ENCODE measurements at places on chromosomes 5 and 9. TPM values are rescaled to one million over a fixed set of nuclear protein-coding genes. Genes with fewer than 3 reads are reported as not detected.

DNA sequence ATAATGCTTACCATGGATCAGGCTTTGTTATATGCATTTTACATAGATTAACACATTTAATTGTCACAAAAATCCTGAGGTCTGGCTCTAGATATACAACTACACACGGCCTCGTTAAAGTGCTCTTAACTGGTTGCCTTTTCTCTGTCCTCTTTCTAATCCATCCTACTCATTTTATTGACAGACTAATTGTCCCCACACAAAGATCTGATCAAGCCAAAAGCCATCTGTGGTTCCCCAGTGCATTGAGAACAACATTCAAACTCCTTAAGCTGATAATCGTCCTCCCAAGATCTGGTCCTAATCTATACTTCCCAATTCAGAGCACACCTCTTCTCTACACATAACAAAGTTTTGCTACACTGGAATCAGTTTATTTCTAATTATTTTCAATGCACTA, 23.9 kb upstream of the PPP2R2B start:
- no peak for DNase-seq

DNA sequence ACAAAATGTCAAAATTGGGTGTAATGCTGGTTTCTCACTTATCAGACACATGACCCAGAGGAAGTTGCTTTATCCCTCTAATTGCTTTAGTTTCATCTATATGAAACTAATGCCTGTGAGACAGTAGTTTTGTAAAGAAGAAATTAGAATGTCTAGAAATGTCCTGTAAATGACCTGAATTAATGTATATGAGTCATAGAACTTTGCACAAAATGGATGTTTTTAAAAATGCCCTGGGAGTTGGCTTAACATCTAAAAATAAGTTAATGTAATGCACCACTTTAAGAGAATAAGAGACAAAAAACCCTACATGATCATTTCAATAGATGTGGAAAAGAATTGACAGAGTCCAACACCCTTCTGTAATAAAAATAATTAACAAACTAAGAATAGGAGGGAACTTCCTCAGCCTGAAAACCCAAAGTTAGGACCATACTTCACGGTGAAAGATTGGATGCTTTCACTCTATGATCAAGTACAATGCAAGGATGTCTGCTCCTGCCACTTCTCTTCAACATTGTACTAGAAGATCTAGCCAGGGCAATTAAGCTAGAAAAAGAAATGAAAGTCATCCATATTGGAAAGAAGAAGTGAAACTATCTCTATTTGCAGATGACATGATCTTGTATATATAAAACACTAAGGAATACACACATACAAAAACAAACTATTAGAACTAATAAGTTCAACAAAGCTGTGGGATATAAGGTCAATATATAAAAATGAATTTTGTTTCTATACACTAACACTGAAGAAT, 117.9 kb downstream of the MELK start:
- DNase-seq = no peak

The CCDC183 gene
- total RNA-seq = 0.32 TPM

The SCAI gene
- 9.1 TPM for total RNA-seq

The NSD1 gene
- 59.3 TPM for total RNA-seq

DNA sequence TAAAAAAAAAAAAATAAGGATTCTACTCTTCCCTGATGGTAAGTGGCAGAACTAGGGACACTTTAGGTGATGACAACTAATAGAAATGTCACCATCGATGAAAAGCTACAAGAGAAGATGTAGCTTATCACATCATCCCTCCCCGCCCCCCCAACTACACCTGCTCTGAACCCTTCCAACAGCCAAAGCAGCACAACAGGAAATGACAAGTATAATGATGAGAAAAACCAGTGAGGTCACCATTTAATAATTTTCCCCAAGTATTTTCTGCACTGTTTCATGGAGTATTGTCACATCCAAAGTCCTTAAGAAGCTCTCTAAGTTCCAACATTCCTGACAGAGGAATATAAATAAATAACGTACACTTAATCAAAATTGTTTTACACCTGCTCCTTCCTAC, 221.4 kb downstream of the EFNA5 start:
- no peak for DNase-seq

- DNase-seq = peak; percentile 78
Measured at GRCh38 chr5:17379100-17379951, 118.7 kb upstream of the TAF11L2 start.

- no peak for DNase-seq
Measured at GRCh38 chr9:111001526-111001925, 36.7 kb downstream of the LPAR1 start.

DNA sequence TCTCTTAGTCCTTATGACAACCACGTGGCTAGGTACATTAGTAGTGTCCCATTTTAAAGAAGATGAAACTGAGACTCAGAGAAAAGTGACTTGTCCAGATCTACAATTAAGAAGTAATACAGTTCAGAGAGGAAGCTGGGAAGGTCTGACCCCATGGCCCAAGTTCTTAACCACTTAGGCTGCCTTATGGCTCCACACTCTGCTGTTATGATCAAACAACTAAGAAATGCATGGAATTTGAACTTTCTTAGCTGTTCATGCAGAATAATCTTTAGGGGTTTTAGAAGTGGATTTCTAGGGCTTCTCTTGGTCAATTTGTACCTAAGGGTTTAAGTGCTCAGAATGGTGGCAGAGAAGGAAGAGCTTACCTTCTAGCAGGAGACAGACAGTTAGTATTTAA, 128.0 kb upstream of the MSX2 start:
- DNase-seq = peak; percentile 59

The ZNF354C gene
- 6.8 TPM for total RNA-seq

DNA sequence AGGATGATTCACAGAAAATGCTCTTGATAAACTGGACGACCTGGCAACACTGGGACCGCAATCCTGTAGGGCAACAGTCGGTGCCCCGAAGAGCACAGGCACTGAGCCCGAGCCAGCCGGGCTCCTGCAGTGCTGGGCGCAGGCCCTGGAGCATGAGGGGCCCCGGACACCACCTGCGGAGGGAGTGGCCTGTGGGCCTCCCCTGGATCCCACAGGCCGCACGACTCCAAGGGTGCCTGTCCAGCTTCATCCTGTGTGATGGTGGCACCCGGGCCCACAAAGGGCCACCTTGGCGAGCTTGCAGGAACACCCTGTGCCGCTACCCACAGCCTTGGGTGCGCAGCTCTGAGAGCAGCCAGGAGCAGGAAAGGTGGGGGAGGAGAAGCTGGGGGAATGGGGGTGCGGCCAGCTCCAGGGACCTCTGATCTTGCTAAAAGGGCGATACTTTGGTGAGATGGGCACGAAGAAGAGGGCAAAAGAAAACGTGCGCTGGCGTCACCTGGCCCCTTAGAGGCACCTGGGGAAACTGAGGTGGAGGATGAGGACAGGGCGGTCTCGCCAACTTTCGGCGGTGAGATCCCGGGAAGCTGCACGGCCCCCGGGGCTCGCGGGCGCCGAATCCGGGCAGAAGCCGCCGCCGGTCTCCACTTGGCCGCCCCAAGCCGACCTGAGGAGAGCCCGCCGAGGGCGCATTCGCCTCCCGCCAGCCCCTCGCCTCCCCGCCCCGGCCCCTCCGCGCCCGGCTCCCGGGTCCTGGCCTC, 722 bp downstream of the TBC1D9B start:
- peak; percentile 31 for DNase-seq

The PCDHB3 gene
- total RNA-seq = 0.43 TPM

The TLN1 gene
- total RNA-seq = 428 TPM

DNA sequence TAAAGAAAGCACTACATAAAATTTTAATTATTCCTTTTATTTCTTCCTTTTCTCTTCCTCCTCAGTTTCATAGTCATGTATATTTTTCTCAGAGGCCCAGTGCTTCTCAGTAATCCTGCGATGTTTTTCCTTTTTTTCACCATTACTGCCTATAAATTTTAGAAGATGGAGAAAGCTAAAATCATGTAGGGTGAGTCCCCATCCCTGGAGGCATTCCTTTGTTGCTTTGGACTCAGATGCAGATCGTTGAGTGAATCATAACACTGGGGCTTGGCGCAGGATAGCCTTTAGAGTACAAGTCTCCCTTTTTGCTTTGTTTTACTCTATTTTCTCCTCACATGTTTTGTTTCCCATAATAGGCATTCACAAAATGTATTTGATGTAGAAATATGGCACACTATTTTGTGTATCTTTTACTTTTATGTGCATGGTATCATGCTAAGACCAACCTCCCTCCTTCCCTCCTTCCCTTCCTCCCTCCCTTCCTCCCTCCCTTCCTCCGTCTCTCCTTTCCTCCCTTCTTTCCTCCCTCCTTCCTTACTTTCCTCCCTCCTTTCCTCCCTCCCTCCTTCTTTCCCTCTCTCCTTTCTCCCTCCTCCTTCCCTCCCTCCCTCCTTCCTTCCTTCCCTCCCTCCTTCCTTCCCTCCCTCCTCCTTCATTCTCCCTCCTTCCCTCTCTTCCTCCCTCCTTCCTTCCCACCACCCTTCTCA, 72.4 kb downstream of the NUDT12 start:
- DNase-seq = no peak

- no peak for DNase-seq
Measured at GRCh38 chr9:90607701-90608516, 34.7 kb downstream of the DIRAS2 start.

- peak; percentile 66 for DNase-seq
Measured at GRCh38 chr5:59923465-59923864, 29.9 kb upstream of the PDE4D start.

DNA sequence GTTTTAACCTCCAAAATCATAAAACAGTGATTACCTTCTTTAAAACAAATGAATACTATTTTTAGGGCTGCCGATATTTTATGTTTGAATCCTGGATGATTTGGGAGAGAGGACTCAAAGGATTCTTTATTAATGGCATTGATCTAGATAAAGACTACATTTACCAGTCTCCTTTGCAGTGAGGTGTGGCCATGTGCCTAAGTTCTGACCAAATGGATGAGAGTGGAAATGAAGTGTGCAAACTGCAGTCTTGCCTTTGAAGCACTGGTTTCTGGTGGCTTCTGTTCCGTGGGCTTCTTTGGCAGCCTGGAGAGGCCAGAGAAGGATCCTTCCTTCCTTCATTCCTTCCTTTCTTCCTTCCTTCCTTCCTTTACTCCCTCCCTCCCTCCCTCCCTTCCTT, 24.3 kb upstream of the GDA start:
- no peak for DNase-seq

DNA sequence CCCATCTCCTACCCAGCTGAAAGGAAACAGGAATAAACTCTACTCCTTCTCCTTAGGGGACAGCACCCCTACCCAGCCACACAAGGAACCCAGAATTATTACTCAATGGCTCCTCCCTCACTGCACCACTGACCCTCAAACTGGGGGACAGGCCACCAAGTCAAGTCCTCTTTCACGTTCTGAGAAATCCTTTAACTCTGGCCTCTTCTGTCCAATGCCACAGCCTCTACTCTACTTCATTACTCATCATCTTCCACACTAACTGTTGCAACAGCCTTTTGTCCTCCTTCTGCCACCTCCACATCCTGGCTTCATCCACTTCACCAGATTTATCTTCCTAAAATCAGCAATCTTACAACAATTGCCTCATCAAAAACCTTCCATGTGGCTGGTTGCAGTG, 6.8 kb downstream of the TTC39B start:
- no peak for DNase-seq

DNA sequence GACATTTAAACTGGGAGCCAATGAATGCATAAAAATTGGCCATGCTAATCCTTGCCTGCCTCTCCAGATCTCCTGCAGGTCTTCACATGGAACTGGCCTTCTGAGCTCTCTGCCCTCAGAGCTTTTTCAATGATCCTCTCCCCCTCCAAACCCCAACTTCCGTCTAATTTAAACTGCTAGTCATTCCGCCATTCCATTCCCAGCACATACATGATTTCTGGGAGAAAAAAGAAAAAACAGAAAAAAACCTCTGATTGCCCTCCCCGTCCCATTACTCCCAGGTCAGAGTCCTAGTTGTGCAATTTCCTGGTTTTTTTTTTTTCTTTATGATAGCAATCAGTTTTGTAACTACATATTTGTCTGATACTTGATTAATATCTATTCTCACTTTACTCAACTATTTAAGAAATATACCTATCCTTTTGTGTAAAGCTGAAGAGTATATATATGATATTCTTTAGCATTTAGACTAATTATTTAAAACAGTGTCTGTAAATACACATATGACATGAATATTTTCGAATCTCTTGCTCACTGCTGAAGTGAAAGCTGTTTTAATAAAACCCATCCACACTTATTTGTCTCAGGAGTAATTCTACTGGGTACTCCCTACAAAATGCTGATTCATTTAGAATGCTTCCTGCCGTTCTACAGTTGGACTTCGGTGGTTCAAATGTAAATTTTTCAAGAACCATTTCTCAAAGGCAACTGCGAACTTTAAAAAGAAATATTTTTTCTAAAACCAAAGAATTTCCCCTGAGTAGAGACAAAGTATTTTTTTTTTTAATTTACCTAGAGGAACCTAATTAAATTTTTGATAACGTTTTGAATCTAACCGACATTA, 1.6 kb downstream of the HINT1 start:
- peak; percentile 47 for DNase-seq

DNA sequence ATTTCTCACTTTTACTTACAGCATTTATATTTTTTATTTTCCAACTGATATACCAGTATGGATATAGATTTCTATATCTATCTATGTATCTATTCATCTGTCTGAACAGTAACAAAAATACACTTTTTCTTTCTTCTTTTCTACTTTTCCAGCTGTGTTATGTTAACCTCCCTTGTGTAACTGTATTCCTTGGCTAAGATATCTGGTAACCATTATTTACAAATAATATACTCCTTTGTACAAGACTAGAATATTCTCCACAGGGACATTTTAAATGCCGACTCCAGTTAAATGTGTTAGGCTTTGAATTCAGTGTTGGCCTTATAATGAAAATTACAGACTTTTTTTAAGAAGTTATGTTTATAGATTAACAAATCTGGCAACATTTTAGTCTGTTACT, 168.7 kb downstream of the XRCC4 start:
- DNase-seq = peak; percentile 17

DNA sequence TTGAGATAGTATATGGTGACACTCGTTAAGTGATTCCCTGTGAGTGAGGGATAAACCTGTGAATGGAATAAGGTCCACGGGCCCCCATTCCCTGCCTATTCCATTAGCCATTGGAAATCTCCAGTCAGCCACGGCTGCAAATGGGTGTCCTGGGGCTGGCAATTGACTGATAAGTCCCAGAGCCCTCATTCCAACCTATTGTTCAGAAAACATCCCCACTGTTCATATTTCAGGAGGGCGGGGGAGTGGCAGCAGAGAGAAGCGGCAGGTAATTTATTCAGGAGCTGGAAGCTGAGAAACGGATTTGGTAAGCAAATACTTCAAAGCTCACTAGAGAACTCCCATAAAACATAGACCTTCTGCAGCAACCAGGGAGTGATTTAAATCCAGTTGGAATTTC, 42.0 kb downstream of the TMEM174 start:
- no peak for DNase-seq

The C9orf153 gene
- not detected for total RNA-seq

- no peak for DNase-seq
Measured at GRCh38 chr9:93593144-93593658, 16.8 kb downstream of the PHF2 start.

The PCDHA7 gene
- total RNA-seq = 0.86 TPM
